ENCODE measurements at places on chromosomes 12 and 14.
A peak's percentile ranks its signal among the peaks of the same experiment; 100 is the strongest.

DNA sequence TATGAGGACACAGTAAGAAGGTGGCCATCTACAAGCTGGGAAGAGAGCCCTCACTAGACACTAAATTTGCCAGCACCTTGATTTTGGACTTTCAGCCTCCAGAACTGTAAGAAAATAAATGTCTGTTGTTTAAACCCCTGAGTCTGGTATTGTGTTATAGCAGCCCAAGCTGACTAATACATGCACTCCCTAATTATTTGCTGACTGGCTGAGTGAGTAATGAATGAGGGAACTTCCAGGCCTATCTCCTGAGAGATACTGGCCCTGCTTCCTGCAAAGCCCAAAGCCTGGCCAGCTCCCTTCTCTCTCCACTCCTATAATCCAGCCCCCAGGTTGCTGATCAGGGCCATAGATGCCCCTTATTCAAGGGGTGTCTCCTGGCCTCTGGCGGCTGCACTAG is 120.0 kb upstream of the NOS1 start:
- DNase-seq: no peak

DNA sequence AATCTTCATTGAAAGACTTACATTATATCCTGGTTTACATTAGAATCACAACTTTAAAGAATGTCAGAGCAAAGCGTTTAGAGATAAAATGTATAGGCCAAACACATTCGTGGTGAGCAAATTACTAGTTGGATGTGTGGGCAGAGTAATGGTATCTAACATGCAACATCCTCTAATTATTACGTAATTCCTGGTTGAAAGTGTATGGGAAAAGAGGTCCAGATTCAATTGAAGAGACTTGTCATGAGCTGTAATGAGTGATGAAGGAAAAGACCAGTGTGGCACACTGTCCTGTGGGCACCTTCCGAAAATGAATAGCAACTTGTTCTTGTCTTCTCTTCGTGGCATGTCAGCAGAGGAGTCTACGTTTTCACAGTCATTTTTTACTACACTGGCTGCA is 192.8 kb downstream of the LRIG3 start:
- DNase-seq: peak; percentile 33

DNA sequence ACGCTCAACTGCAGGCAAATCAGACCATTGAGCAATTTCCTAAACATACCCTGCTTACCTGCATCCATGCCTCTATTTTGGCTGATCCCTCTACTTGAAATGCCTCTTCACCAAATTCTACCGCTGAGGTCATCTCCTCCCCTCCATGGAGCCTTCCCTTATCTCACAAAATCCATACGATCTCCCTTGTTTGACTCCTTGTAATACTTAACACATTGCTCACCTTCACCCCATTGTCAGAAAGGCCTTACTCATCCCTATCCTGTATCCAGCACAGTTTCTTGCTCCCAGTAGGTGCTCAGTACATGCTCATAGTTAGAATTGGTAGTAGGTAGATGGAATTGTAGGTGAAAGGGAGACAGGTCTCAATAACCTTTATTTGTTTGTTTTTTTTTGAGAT is 5.4 kb downstream of the DDN start:
- DNase-seq: no peak

DNA sequence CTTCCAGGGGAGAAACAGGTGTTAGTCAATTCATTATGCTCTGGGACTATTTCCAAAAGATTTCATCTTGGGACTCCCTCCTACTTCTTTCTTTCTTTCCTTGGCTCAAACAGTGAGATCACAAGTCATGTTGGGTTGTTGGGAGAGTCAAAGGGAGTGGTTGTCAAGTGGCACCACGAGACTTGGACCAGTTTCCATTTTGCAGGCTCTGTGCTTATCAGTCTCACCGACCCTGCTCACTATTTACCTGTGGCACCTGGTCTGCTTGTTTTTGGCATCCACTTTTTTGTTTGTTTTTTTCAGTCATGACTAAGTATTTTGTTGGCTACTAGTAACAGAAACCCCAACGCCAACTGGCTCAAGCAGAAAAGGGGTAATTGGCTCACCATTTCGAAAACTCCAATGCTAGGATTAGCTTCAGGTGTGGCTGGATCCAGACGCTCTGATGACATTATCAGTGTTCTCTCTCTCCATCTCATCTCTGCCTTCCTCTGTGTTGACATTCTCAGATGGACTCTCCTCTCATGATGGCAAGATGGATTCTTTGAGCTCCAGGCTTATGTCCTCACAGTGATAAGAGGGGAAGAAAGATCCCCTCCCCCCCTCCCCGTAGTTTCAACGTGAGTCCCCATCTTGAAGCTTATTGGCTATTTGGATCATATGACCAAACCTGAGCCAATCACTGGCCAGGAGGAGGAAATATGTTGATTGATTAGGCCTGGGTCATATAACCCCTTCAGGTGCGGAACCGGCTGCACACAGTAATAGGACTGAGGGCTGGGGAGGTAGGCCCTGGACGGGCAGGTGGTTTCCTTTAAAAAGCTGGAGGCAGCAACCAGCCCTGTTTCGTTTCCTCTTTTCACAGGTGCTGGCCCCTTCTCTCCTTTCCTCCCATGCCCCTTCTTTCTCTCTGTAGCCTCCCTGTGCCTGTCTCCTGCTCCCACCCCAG is 84.2 kb downstream of the AACS start:
- peak; percentile 18 for DNase-seq

GRCh38 chr12:12439636-12440035 is 82.8 kb downstream of the BORCS5 start:
- peak; percentile 64 for DNase-seq

DNA sequence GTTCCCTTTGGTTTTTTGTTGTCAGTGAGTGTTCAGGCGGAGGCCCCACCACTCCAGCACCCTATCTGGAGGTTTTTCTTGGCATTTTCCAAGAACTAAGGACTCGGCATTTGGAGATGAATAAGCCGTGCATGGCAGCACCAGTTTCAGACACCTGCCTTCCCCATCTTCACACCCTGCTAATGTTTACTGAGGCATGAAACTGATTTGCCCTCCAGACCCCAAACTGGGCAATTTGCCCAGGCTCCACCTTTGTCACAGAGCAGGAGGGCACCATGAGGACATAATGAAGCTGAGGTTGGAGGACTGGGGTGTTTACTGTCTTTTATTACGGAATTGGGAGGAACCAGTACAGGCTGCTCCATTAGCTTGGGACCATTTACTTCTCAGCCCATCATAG is 113.4 kb downstream of the LGMN start:
- DNase-seq: no peak

- no peak for DNase-seq
Measured at GRCh38 chr12:9745199-9745598, 12.3 kb upstream of the CLECL1 start.

GRCh38 chr12:19273482-19274330 is 144.2 kb downstream of the PLEKHA5 start:
- DNase-seq: peak; percentile 81

DNA sequence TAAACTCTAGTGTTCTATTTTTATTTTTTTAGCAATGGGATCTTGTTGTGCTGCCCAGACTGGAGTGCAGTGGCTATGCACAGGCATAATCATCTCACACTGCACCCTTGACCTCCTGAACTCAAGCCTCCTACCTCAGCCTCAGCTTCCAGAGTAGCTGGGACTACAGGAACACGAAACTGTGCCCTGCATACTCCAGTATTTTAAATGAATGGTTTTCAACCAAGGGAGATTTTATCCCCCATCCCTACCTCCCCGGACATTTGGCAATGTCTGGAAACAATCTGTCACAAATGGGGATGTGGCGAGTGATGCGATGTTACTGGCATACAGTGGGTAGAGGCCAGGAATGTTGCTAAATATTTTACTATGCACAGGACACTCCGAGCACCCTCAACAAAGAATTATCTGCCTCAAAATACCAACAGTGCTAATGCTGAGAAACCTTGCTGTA is 2.1 kb downstream of the CBX5 start:
- DNase-seq: peak; percentile 57

- no peak for DNase-seq
Measured at GRCh38 chr14:53695692-53696214, 260.9 kb downstream of the BMP4 start.

DNA sequence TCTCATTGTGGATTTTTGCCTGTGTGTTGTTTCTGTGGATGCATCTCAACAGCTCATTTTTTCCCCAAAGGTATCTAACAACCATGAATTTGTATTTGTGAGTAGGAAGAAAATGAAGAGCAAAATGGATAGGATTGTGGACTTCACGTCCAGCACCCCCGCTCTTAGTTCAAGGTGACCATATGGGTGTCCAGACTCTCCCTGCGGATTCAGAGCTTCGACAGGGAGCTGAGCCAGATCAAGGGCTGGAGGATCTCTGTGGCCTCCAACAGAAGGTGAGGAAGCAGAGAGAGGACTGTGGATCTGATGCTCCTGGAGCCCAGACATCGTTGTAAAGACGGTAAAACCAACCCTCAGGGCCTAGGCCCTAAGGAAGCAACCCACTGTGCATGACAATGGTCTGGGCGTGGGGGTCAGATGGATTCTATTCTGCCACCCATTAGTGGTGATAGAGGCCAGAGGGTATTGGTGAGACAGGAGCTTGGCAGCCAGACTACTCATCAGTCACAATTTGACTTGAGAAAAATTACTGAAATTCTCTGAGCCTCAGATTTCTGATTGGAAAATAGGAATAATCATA is 659.7 kb upstream of the TMEM132C start:
- no peak for DNase-seq

- peak; percentile 65 for DNase-seq
Measured at GRCh38 chr12:45745861-45746277, 16.4 kb downstream of the ARID2 start.

GRCh38 chr14:59086241-59086882 is 102.1 kb upstream of the DAAM1 start:
- DNase-seq: no peak

DNA sequence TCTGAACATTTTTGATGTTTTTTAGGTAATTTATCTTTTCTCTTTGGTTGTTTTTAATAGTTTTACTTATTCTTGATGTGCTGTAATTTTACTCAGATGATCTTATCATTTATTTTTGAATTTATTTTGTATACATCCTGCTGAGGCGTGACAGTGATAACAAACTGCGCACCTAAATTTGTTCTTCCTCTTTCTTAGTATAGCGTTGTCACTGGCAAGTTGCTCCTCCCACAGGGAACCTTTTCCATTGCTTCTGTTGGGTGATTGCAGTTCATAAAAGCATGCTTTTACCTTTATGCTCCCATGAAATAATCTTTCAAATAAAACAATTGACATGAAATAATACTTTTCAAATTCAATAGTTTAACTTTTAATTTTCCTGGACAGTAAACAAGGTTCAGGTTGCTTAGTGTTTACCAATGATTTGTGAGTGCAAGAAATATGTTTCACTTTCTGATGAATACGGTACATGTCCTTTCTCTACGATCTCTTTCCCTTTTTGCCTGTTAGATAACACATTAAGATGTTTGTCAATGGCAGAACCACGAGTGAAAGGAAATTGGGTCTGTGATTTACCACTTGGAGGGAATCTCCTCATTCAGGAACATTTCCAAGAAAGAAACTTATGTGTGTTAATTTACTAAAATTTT is 223.3 kb downstream of the CCDC91 start:
- no peak for DNase-seq

DNA sequence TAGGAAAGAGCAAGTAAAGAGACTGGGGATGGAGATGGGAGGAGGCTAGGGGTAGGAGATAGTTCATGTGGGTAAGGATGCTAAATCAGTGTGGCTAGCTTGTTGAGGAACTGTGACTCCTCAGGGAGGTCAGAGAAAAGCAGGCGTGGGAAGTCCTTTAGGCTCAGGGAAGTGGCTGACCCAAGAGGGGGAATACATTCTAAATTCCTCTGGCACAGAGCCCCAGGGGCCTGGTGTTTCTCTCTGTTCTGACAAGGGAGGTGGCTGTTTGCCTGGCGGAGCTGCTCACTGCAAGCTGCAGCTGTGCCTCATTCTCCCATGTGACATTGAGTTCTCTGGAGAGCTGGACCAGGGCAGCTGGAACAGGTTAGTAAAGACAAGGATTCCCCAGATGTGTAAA is 152.2 kb upstream of the SLC38A2 start:
- DNase-seq: no peak

GRCh38 chr12:7160183-7160582 is 29.3 kb upstream of the PEX5 start:
- DNase-seq: no peak

DNA sequence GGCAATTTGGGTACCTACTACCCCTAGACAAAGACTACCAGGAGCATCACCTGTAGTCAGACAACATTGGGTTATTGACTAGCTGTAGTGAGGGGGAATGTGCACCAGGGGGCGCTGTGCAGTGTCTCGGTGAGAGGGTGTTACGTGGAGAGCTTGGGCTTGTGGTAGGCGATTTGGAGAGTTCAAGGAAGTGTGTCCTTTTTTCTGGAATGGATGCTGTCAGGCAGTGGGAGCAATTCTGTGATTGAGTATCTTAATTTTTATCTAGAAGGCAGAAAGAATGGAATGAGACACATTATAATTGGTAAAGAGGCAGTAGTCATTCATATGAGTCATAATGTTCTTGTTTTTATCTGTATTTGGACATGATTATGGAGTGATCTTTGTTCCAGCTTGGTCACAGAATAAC is 187.7 kb downstream of the GALC start:
- peak; percentile 18 for DNase-seq

- peak; percentile 2 for DNase-seq
Measured at GRCh38 chr12:5511644-5512600, 80.0 kb downstream of the NTF3 start.

GRCh38 chr14:27623782-27624181 is 1025.9 kb upstream of the NOVA1 start:
- DNase-seq: no peak

GRCh38 chr12:62705846-62706245 is 229.1 kb downstream of the PPM1H start:
- DNase-seq: no peak

GRCh38 chr14:74905595-74906142 is 17.4 kb downstream of the RPS6KL1 start:
- peak; percentile 44 for DNase-seq

DNA sequence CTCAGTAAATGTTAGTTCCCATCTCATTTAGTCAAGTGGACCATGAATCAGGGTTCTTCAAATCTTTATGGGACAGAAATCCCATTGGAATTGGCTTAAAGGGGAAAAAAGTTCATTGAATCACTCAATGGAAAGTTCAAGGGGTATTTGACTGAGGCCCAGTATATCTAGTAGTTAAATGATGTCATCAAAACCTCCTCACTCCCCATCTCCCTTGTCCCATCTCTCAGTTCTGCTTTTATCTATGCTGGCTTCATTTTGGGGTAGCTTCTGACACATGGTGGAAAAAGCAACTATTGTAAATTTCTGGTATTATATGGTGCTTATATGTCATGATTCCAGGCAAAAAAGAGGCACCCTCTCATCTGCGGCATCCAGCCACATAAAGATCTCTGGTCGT is 51.9 kb downstream of the DAAM1 start:
- DNase-seq: peak; percentile 78

GRCh38 chr12:111488271-111488670 is 82.5 kb downstream of the SH2B3 start:
- no peak for DNase-seq

DNA sequence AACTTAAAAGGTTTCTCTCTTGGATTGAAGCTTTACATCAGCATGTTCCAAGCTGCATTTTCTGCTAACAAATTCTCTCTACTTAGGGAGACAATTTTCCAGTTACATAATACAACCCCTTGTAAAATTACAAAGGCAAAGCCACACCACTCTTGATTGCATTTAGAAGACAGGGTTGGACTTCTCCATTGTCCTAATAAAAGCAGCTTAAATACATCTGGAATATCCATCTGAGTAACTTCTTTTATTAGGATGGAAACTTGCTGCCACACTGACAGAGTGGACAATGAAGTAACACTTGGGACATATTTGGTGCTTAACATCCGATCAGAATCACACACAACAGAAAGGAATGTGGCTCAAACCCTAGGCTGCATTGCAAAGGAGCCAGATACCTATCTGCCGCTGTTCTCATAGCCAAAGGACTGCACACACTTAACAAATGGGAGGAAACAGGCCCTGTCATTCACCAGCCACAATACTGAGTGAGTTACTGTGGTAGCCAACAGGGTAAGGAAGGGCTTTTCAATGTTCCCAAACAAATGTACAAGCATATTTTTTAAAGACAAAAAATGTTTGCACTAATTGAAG is 157.2 kb downstream of the PAX9 start:
- no peak for DNase-seq

Data from MV-4-11 (cell line).